Upper lobe of left lung (tissue), 6 donors: ENCODE measurements at places on chromosomes 11 and 22. TPM values are rescaled to one million over a fixed set of nuclear protein-coding genes. Genes with fewer than 3 reads are reported as not detected.

CUL5 gene
- total RNA-seq: 32.8 TPM

APOL5 gene
- total RNA-seq: not detected

KRTAP5-10 gene
- not detected for total RNA-seq

OR10W1 gene
- total RNA-seq: not detected

CDK2AP2 gene
- 119 TPM for total RNA-seq

SLC16A8 gene
- 0.26 TPM for total RNA-seq

GRCh38 chr11:65440831-65441499 is 18.4 kb downstream of the NEAT1 start:
- no peak for DNase-seq

DNA sequence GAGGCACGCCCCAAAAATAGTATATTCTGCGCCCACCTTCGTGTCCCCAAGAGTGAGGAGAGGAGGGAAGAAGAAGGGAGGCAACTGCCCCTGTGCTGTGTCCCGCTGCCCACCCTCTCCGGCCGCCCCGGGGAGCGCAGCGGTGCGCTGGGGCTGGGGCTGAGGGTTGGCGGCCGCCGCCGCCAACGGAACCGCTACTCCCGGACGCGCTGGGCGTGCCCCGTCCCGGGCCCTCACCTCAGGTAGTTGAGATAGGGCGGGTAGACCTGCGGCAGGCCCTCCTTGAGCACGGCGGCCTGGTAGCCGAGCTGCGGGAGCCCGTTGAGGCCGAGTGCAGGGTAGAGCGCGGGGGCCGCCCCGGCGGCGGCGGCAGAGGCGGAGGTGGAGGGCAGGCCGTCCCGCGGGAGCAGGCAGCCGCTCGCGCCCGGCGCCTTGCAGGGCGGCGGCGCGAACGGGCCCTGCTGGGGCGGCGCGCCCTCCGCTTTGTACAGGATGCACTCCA is 2.4 kb downstream of the PGR start:
- DNase-seq: peak; percentile 23

DNA sequence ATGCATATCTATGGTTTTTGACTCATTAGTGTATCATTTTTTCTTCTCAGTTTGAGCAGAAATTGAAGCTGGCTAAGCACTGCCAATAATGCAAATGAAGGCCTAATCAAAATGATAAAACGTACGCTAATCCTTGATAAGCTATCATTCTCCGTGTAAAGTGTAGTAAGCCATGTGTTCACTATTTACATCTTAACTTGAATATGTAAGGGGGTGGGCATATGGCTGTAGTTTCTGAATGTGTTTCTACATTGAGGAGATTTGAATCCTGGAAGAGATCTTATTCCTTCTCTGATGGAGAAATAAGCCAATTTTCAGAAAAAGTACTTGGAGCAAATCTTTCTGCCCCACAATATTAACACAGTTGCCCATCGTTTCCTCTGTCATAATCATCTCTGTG is 351.8 kb upstream of the ANO3 start:
- DNase-seq: no peak

- no peak for DNase-seq
Measured at GRCh38 chr11:17510507-17511206, 33.6 kb downstream of the USH1C start.

DNA sequence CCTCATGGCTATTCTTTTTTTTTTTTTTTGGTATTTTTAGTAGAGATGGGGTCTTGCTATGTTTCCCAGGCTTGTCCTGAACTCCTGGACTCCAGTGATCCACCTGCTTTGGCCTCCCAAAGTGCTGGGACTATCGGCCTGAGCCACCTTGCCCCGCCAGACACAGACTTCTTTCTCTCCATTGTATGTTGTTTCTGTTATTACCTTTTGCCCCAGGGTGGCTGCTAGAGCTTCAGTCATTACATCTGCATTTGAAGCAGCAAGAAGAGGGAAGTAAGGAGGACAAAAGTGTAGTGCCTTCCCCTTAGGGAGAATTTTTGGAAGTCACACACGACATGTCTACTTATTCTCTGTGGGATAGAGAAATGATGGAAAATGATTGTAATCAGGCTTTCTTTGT is 10.1 kb upstream of the OSBP start:
- no peak for DNase-seq

DNA sequence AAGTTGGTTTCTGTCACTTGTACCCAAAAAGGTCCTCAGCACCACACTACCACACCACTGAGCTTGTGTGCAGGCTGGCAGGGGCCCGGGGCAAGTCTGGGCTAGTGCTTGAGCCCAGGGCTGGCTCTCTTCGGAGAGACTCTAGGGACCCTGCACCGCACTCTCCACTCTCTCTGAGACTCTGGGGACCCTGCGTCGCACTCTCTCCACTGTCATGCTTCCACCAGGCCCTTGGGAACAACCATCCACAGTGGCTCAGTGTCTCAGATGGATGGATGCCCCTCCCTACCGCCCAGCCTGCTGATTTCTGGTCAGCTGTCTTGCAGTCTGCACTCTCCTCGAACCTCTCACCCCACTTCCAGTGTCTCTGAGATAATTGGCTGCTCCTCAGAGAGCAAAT is 2.0 kb upstream of the SBF1 start:
- DNase-seq: peak; percentile 37

GRCh38 chr11:88313441-88313840 is 24.1 kb downstream of the CTSC start:
- no peak for DNase-seq

DNA sequence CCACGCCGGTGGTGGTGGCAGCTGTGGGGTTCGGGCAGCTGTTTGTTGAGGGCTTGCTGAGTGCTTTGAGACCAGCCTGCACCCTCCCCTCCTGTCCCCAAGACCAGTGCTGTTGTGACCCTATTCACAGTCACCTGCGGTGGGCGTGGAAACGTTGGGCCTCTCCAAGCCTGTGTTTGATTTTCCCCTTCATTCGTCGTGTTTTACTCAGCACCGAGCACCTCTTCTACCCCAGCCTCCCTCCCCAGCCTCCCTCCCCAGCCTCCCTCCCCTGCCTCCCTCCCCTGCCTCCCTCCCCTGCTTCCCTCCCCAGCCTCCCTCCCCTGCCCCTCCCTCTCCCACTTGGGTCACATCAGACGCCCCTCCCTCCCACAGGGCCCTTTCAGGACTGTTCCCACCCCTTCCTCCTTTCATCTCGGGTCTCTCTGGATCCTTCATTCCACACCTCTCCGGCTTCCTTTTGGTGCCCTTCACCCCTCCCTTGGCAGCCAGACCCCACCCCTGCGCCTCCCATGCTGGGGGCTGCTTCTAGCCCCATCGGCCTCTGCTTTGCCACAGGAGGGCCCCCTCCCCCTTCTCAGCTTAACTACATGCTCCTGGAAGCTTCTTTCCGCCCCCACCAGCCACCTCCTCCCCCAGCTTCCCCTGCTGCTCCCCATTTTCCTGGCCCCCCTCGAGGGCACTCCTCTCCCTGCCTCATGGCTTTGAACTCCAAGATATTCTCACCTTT is 14.8 kb downstream of the FRMD8 start:
- no peak for DNase-seq

DNA sequence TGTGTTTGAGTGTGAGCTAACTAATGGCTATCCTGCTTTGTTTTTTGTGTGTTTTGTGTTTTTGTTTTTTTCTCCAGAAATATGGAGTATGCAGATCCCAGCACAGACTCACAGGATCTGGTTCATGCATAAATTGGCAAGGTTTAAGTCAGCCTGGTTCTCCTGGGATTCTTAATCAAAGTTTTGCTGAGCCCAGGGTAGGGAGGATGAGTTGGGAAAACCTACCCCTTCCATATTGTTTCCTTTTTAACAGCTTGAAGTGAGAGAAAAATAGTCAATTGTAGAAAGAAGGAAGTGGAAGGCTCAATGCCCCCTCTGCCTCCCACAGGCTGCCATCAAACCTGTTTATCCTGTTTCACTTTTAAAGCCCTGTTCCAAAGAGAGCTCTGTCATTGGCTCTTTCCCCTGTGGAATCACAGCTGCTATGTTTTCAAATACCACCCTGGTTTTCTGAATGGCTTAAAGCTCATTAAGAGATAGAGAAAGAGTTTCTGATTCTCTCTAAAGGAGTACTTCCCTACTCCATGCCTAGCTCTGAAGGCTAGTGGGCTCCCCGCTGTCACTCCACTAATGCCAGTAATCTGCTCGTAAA is 23.4 kb upstream of the CADM1 start:
- DNase-seq: no peak

GRCh38 chr11:116736763-116737162 is 36.0 kb downstream of the BUD13 start:
- no peak for DNase-seq

DNA sequence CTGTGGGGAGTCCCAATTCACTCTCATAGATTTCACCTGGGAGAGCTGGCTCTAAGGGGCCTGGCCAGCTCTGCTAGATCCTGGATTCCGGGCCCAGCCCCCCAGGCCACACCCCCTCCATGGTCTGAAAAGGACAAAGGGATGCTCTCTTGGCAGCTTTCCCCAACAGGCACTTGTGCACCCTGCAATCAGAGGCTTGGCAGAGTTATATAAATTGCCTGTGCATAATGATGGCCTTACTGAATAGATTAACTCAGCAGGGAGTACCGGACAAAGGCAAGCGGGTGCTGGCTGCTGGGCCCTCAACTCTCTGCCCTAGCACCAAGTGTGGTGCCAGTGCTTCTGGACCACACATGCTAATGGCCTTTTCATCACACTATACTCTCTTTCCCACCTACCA is 461.6 kb downstream of the BUD13 start:
- no peak for DNase-seq

GRCh38 chr11:81669935-81670543 is 1063.6 kb downstream of the FAM181B start:
- no peak for DNase-seq

- DNase-seq: peak; percentile 45
Measured at GRCh38 chr11:9642894-9643293, 21.0 kb upstream of the SWAP70 start.

DNA sequence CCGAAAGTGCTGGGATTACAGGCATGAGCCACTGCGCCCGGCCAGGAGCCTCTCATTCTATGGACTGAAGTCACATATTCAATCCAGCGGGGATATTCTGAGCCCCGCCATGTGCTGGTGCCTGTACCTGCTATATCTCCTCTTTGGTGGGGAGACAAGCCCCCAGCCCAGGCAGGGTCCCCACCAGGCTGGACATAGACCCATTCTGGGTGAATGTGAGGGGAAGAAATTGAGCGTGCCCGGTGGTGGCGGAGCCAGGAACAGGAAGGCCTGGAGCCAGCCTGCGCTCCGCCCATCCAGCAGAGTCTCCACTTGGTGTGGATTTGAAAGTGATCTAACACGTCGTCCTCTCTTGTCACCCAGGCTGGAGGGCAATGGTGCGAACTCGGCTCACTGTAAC is 38.0 kb upstream of the CSNK1E start:
- DNase-seq: no peak

- DNase-seq: no peak
Measured at GRCh38 chr11:86143087-86144030, 74.5 kb upstream of the PICALM start.

DNA sequence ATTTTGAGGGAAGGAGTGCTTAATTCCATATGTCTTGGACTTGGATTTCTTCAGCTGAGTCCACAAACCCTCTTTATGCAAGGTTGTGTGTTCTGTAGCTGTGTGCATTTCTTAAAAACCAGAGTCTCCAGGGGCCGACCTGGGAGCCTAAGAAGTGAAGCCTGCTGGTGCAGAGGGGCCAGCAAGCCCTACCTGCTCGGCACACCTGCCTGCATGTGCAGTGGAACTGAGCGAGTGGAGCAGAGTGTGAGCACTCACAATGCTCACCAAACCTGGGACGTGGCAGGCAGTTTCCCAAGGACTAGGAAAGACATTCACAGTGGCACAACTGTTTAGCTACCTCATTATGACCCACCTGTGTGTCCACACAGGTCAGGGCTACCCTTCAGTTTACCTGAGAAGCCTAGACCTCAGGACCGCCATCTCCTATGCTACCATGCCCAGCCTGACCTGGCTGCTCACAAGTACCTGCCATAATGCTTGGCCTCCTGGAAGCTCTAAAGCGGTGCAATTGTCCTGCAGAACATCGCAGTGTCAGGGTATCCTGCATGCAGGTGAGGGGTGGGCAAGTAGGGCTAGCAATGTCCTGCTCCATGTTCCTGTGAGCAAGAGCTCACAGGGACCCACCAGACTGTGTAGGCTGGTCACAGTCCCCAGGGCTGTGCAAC is 3.8 kb downstream of the C22orf39 start:
- DNase-seq: peak; percentile 1

GRCh38 chr11:19226378-19227195 is 14.2 kb downstream of the E2F8 start:
- DNase-seq: no peak

DNA sequence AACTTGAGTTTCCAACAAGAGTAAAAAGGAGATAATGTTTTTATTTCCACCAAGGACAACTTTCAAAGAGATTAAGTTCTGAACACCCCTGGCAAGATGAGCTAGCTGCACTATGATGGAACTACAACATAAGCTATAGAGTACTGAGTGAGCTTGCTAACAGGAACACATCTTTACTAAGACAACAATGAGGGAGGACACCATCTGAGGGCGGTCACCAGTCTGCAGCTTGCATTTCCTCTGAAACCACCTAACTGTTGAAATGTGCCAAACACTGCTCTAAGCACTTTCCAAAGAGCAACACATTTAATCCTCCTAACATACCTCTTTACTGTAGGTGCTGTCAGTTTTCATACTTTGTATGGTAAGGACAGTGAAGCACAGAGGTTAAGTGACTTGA is 68.4 kb downstream of the TCF20 start:
- DNase-seq: no peak

DNA sequence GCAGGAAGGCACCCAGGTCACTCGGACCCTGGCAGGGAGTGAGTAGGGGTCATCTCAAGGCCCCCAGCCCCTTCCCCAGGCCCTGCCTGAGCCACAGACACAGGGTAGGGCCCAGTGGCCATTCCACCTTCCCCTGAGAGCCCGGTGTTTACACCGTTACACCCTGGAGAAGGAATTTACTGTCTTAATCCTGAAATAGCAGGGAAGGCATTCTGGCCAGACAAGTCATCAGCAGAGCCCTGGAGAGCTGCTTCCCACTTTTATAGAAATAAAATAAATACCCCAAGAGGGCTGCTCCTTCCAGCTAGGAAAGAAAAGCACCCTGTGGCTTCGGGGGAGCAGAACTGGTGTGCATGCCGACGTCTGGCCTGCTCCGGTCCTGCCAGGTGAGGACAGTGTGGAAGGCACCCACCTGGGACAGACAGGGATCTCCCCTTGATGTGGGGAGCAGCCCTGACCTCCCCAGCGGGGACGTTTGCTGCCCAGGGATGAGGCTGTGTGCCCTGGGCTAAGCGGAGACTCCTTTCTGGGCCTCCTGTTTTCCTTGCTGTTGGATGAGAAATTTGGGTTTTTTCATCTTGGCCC is 180.0 kb downstream of the MN1 start:
- DNase-seq: no peak

DNA sequence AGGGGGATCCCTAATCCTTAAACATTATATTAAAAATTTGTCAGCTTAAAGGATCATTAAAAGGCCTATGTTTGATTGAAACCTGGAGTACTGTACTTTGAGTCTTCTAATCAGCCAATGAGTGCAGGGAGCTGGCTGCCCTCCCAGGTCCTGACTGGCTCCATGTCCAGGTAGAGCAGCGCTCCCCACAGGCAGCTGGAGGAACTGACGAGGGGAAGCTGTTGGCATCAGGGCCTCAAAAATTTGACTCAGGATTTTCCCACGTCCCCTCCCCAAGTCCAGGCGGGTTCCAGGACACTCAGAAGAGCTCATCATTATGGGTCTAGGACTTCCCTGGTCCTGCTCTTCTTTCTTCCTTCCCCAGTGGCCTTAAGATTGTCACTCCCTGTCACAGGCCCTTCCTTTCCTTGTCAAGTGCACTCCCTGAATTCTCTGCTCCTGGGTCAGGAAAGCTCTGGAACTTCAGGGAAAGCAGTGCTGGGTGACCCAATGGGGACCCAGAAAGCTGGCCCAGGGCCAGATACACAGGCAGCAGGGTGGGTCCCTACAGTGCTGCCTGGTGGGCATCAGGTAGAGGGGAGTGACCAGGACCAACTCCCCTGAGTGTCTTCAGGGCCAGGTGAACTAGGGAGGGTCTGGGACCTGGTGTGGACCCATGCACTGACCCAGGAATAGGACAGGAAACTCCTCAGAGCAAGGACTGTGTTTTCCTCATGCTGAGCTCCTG is 65.5 kb downstream of the GGTLC2 start:
- no peak for DNase-seq
